ENCODE measurements at places on chromosomes 6 and 20. TPM values are rescaled to one million over a fixed set of nuclear protein-coding genes. Genes with fewer than 3 reads are reported as not detected.

DNA sequence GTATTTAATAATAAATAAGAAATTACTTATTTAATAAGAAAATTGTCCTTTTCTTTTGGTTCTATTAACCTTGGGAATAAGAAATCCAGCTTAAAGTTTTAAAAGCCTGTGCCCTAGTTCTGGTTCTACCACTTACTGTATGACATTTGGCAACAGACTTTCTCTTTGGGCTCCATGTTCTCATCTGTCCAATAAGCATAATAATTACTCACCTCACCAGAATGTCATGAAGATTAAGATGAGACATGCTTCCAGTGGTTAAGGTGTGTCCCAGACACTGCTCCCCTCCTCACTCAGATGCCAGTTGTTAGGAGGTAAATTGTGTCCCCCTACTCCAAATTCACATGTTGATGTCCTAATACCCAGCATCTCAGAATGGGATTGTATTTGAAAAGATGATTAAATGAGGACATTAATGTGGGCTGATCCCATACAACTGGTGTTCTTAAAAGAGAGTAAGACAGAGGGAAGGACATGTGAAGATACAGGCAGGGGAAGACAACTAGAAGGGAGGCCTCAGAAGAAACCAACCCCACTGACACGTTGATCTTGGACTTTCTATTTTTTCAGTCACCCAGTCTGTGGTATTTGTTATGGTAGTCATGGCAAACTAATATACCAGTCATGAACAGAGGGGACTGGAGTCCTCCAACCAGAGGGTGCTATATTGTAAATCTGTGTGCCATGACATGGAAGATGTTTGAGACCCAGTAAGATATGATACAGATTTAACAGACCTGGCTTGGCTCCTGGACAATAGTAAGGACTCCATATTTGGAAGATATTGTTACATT lies 6.4 kb upstream of the MICAL1 start:
- H3K27me3 ChIP-seq = no peaks in the 10 kb centered on the region
- H3K4me1 ChIP-seq = peaks cover 37% of the 10 kb centered on the region
- H3K27ac ChIP-seq = no peak overlapping the region

GRCh38 chr6:164142322-164142721 lies 727.8 kb downstream of the QKI start:
- H3K4me3 ChIP-seq = no peak overlapping the region
- no peaks in the 10 kb centered on the region for H3K36me3 ChIP-seq
- H3K4me1 ChIP-seq = no peaks in the 10 kb centered on the region
- H3K27ac ChIP-seq = no peak overlapping the region
- no peaks in the 10 kb centered on the region for H3K27me3 ChIP-seq

DNA sequence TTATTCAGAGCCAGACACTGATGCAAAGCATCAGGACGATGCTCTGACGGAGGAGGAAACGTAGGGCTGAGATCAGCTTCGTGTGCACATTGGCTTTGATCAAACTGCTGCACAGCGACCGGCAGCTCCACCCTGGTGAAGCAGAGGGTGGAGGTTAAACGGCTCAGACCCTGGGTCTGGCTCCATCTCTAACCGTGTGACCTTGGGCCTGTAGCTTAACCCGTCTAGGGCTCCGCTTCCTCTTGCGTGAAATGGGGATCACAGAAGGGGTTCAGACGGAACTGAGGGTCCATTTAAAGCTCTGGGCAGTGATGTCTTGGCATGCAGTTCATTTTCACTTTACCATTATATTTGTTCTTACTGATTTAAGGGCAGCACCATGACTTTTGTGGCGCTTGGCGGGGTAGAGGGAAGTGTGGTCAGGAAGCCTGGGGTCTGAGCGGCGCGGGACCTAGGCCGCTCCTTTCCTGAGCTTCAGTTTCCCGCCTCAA lies 644 bp downstream of the RBL1 start:
- DNase-seq = no peak
- peak overlapping the region; percentile 82 for H3K27ac ChIP-seq
- peak overlapping the region; percentile 100 for H3K4me3 ChIP-seq

- H3K4me3 ChIP-seq = no peak overlapping the region
- no peaks in the 10 kb centered on the region for H3K27me3 ChIP-seq
- DNase-seq = peak; percentile 66
- peaks cover 8% of the 10 kb centered on the region for H3K4me1 ChIP-seq
- no peaks in the 10 kb centered on the region for H3K36me3 ChIP-seq
- peak overlapping the region; percentile 46 for H3K27ac ChIP-seq
Observed at GRCh38 chr6:4358414-4359107, 223.2 kb upstream of the ECI2 start.

DNA sequence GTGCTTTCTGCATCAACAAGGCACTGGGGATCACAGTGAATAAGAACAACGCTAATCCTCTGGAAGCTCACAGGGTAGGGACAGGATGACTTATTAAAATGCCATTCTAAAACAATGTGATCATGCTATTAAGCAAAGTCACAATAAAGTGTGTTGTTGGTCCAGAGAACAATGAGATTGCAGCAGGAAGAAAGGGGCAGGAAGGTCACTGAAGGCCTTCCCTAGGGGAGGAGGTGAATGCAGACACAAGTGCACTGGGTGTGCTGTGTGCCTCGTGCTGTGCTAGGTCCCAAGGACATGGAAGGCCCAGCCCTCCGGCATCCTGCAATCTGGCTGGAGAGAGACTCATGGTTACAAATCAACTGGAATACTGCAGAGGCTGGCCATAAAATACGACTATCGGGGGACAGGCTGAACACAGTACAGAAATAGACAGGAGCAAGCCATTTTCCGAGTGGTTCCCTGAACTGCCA lies 55.7 kb downstream of the LYRM4 start:
- H3K4me1 ChIP-seq = peaks cover 26% of the 10 kb centered on the region
- H3K4me3 ChIP-seq = no peak overlapping the region
- H3K27ac ChIP-seq = peak overlapping the region; percentile 42
- DNase-seq = no peak

- no peak overlapping the region for H3K27ac ChIP-seq
- DNase-seq = no peak
- peaks cover 2% of the 10 kb centered on the region for H3K27me3 ChIP-seq
- no peak overlapping the region for H3K4me3 ChIP-seq
- H3K36me3 ChIP-seq = no peaks in the 10 kb centered on the region
Observed at GRCh38 chr20:836190-836589, 2.7 kb downstream of the FAM110A start.

GRCh38 chr6:63289269-63289872 lies 30.4 kb downstream of the LGSN start:
- no peak overlapping the region for H3K27ac ChIP-seq
- H3K4me1 ChIP-seq = no peaks in the 10 kb centered on the region
- no peak for DNase-seq

GRCh38 chr6:35190306-35190705 lies 23.4 kb upstream of the SCUBE3 start:
- no peak for DNase-seq
- H3K36me3 ChIP-seq = no peaks in the 10 kb centered on the region
- no peak overlapping the region for H3K4me3 ChIP-seq
- no peaks in the 10 kb centered on the region for H3K27me3 ChIP-seq
- H3K4me1 ChIP-seq = peaks cover 7% of the 10 kb centered on the region
- no peak overlapping the region for H3K27ac ChIP-seq

DNA sequence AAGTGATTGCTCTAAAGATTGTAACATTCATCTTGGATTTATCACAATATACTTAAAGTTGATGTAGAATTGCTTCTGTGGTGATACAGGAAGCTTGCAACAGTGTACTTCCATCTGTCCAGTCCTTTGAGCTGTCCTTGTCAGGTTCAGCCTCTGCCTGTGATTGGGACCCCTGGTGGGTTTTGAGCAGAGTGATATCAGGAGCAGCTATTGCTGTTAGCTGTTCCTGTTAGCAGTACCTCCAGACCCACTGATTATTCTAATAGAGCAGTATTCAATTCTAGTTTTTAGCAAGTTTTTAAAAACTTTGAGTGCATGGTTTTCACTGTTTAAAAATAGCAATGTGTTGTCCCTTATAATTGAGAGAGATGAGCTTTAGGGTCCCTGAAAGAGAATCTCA lies 48.8 kb downstream of the TULP4 start:
- no peak overlapping the region for H3K4me3 ChIP-seq
- no peak for DNase-seq
- H3K27ac ChIP-seq = no peak overlapping the region
- peaks cover 15% of the 10 kb centered on the region for H3K4me1 ChIP-seq
- H3K36me3 ChIP-seq = no peaks in the 10 kb centered on the region
- H3K27me3 ChIP-seq = no peaks in the 10 kb centered on the region

DNA sequence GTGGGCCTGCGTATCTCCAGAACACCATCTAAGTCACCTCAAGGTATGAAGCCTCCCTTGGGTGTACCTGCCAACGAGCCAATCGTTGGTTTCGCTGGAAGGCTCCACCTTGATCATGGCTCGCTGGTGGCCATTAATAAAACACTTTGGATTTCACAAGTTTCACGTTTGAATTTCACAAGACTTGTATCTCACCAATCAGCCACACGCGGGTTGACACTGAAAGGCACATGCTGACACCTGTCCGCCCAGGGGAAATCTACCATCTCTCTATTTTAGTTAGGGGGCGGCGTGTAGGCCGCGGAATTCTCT lies 586 bp upstream of the HMGA1 start:
- peak overlapping the region; percentile 59 for H3K4me3 ChIP-seq
- H3K4me1 ChIP-seq = peaks cover 23% of the 10 kb centered on the region
- H3K36me3 ChIP-seq = peaks cover 5% of the 10 kb centered on the region
- H3K27ac ChIP-seq = peak overlapping the region; percentile 87
- DNase-seq = no peak

DNA sequence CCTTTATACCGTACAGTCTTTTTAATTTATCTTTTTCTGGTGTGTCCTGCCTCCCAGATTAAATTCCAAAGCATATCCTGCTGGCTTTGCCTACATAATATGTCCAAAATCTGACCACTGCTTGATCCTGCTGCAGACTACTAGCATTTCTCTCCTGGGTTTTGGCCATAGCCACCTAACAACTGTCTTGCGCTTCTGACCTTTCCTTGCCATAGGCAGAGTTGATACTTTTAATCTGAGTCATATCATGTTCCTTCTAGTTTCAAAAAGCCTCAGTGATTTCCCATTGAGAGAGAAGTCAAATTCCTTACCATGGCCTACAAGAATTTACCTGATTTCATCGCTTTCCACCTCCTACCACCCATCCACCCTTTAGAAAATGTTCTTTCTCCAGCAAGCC lies 104.8 kb downstream of the BCKDHB start:
- DNase-seq = no peak
- no peak overlapping the region for H3K4me3 ChIP-seq
- no peaks in the 10 kb centered on the region for H3K4me1 ChIP-seq
- no peaks in the 10 kb centered on the region for H3K36me3 ChIP-seq
- H3K27me3 ChIP-seq = no peaks in the 10 kb centered on the region
- H3K27ac ChIP-seq = no peak overlapping the region

DNA sequence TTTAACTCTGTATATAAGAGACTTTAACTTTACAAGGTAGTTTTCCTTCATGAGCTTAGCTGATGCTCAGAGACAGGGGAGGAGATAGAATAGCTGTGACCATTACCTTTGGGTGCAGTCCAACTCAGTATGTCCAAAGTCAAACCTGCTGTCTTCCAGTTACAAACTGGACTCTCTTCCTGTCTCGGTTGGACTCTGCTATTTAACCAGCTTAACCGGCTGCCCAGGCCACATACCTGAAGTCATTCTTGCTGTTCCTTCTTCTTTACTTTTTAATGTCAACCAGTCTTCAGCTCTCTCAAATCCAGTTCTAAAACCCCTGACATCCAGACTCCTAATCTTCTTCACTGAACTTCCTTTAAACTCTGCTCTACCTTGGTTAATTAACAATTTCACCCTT lies 138.3 kb upstream of the TSHZ2 start:
- no peaks in the 10 kb centered on the region for H3K27me3 ChIP-seq
- no peak for DNase-seq
- no peaks in the 10 kb centered on the region for H3K36me3 ChIP-seq
- no peak overlapping the region for H3K4me3 ChIP-seq
- H3K4me1 ChIP-seq = no peaks in the 10 kb centered on the region

GRCh38 chr6:15994814-15995459 lies 133.9 kb upstream of the MYLIP start:
- H3K4me1 ChIP-seq = peaks cover 27% of the 10 kb centered on the region
- H3K4me3 ChIP-seq = no peak overlapping the region
- DNase-seq = no peak
- no peaks in the 10 kb centered on the region for H3K27me3 ChIP-seq

DNA sequence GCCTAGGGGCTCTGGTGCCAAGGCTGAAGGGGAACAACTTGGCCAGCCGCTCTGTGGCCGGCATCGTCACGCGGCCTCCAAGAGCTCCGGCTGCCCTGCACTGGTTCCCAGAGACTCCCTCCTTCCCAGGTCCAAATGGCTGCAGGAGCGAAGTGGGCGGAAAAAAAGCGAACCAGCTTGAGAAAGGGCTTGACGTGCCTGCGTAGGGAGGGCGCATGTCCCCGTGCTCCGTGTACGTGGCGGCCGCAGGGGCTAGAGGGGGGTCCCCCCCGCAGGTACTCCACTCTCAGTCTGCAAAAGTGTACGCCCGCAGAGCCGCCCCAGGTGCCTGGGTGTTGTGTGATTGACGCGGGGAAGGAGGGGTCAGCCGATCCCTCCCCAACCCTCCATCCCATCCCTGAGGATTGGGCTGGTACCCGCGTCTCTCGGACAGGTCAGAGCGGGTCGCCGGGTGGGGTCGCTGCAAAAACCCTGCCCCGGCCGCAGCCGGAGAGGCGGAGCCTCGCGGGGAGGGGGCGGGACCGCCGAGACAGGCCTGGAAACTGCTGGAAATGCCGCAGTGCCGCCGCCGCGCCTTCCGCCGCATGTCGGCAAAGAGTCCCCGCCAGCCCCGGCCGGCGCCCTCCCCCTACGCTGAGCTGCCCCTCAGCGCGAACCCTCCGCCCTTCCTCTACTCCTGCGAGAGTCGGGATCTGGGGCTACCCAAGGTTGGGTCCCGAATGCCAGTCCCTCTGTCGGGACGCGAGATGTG lies 814 bp upstream of the HSP90AB1 start:
- peaks cover 33% of the 10 kb centered on the region for H3K4me1 ChIP-seq
- peak; percentile 93 for DNase-seq
- H3K4me3 ChIP-seq = peak overlapping the region; percentile 98
- no peaks in the 10 kb centered on the region for H3K27me3 ChIP-seq

DNA sequence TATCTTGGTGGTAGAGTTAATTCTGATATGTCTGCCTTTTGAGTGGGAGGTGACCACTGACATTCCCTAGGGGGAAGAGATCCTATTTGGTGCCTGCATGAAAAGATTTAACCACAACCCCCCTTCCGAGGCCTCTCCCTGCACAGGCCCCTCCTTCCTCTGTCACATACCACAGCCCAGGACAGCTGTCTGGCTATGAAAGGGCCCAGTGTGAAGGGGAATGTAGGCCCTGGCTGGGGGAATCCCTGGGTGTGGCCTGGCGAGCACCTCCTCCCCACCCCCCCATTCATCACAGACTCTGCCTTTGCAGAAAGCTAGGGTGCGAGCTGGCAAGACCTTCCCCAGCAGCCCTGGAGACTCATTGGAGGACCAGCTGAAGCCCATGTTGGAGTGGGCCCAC lies 27.4 kb upstream of the MAPRE1 start:
- no peaks in the 10 kb centered on the region for H3K27me3 ChIP-seq
- DNase-seq = no peak
- H3K36me3 ChIP-seq = no peaks in the 10 kb centered on the region

The TUBB2B gene
- total RNA-seq = 0.59 TPM

The VSX1 gene
- not detected for total RNA-seq

The STMND1 gene
- 4.9 TPM for total RNA-seq

The ZNF334 gene
- 4.7 TPM for total RNA-seq

The SEMG1 gene
- not detected for total RNA-seq

The ABHD16B gene
- total RNA-seq = not detected

Measured in lower lobe of right lung (tissue), 2 donors.